CD8-positive, alpha-beta memory T cell (primary cell): ENCODE measurements at places on chromosomes 5 and 9.
A peak's percentile ranks its signal among the peaks of the same experiment; 100 is the strongest.

DNA sequence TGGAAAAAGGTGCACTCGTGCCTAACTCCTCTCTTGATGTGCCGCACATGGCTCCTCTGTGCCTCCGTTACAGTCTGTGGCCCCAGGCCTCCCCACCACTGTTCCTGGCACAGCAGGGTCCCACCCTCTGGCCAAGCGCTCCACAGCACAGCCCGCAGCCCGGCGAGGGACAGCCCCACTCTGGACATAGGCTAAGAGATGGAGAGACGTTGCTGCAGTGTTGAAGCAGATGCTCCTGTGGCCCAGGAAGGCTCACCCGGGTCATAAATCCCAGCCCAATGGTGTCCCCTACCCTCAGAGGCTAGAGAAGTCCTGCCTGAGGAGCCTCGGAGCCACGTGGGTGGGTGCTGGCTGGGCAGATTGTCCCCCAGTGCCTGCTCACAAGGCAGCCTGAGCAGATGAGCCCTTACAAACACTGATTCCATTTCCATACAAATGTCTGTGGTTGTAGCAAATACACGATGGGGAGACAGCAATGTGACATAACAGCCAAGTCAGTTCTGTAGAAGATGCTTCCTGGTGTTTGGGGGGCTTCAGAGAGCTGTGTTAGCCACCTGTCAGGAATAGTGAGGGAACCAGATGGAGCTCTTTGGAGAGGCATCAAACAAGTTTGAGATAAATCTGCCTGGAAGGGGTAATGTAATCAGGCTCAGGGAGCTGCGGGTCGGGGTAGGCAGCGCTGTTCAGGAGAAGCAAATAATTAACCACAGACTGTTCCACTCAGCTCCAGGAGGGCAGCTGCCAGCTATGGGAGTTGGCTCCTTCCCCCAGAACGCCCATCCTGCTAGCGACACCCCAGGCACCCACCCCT lies 41.7 kb downstream of the C5orf15 start:
- no peak overlapping the region for H3K4me3 ChIP-seq
- DNase-seq: no peak
- H3K27me3 ChIP-seq: no peaks in the 10 kb centered on the region
- H3K4me1 ChIP-seq: peaks cover 18% of the 10 kb centered on the region
- no peak overlapping the region for H3K27ac ChIP-seq

- no peaks in the 10 kb centered on the region for H3K36me3 ChIP-seq
- H3K4me3 ChIP-seq: no peak overlapping the region
- DNase-seq: no peak
- no peaks in the 10 kb centered on the region for H3K27me3 ChIP-seq
Measured at GRCh38 chr9:123978981-123979380, 32.6 kb upstream of the LHX2 start.

GRCh38 chr5:157549954-157550549 lies 25.5 kb downstream of the ADAM19 start:
- H3K27me3 ChIP-seq: no peaks in the 10 kb centered on the region
- no peak for DNase-seq
- H3K4me3 ChIP-seq: no peak overlapping the region

- no peak overlapping the region for H3K27ac ChIP-seq
- no peak for DNase-seq
- no peaks in the 10 kb centered on the region for H3K36me3 ChIP-seq
- no peaks in the 10 kb centered on the region for H3K27me3 ChIP-seq
Measured at GRCh38 chr9:107175816-107176435, 107.2 kb upstream of the RAD23B start.

- no peaks in the 10 kb centered on the region for H3K36me3 ChIP-seq
- peaks cover 6% of the 10 kb centered on the region for H3K4me1 ChIP-seq
- no peak overlapping the region for H3K4me3 ChIP-seq
- H3K27me3 ChIP-seq: no peaks in the 10 kb centered on the region
Measured at GRCh38 chr5:52988335-52989024, 672 bp upstream of the ITGA2 start.

- DNase-seq: no peak
- no peak overlapping the region for H3K27ac ChIP-seq
- H3K36me3 ChIP-seq: no peaks in the 10 kb centered on the region
- H3K27me3 ChIP-seq: peaks cover 9% of the 10 kb centered on the region
- no peak overlapping the region for H3K4me3 ChIP-seq
- H3K4me1 ChIP-seq: peaks cover 18% of the 10 kb centered on the region
Measured at GRCh38 chr9:114507726-114508125, 2.5 kb upstream of the WHRN start.

- H3K4me1 ChIP-seq: peaks cover 16% of the 10 kb centered on the region
- no peak for DNase-seq
- H3K36me3 ChIP-seq: no peaks in the 10 kb centered on the region
- no peak overlapping the region for H3K4me3 ChIP-seq
- H3K27ac ChIP-seq: no peak overlapping the region
Measured at GRCh38 chr9:104091116-104091515, 3.0 kb upstream of the SMC2 start.

DNA sequence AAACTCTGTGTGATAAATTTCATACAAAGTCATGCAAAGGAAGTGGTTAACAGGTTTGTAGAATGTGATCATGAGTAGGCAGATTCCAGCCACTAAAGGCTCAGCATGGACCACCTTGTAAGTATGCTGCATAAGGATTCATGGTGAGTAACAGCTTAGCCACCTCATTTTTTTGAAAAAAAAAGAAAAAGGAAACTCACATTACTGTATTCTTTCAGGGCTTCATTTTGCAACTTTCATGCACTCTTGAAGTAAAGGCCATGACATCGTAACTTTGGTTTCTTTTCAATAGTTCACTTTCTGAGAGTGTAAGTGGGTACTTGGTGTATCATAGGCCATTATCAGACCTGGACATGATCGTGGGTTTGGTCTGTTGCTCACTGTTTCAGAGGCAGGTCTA lies 175.1 kb downstream of the PCSK1 start:
- no peaks in the 10 kb centered on the region for H3K36me3 ChIP-seq
- no peak overlapping the region for H3K4me3 ChIP-seq
- no peak overlapping the region for H3K27ac ChIP-seq
- no peak for DNase-seq
- H3K27me3 ChIP-seq: no peaks in the 10 kb centered on the region

DNA sequence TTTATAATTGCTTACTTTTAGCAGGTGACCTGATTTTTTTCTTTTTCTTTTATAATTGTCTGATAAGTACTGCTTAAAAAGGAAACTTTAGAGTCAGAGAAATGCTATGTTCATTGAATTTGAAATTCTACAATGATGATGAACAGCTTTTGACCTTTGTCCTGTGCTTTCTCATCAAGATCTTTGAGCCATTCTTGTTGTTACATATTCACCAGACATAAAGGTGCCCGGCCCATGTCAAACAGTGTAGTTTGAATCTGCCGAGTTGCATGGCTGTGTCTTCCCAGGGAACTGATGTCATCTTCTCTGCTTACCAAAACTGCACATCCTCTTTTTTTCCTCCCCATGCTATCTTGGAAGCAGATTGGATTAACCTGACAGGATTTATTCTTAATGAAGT lies 163.6 kb downstream of the LRRC70 start:
- DNase-seq: no peak
- H3K4me1 ChIP-seq: no peaks in the 10 kb centered on the region
- H3K4me3 ChIP-seq: no peak overlapping the region
- no peaks in the 10 kb centered on the region for H3K36me3 ChIP-seq
- H3K27ac ChIP-seq: no peak overlapping the region
- H3K27me3 ChIP-seq: no peaks in the 10 kb centered on the region

DNA sequence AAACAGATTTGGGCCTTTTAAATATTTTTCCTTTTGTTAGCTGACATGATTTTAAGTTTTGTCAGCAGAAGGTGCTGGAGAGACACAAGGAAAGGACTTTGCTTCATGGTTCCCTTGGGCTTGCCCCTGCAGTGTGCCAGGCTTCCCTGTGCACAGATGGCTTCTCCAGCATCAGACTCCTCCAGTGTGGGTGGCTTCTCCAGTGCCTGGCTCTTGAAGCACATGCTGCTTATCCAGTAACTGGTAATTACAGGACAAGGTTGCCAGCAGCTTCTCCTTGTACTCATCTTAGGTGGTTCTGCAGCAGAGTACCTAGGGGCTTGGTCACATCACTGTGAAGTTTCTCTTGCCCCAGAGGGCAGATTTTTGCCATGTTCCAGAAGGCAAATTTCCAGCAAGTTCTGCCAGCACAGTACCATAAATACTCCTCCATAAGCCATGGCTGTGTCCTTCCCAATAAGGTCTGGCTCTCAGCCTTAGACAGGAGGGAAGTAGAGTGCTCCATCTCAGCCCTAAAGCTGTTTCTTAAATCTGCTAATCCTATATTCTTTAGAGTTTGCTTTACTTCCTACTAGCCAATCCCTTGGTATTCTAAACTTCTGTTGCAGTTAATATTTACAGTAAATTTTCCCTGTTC lies 62.4 kb downstream of the PJA2 start:
- no peak for DNase-seq
- no peaks in the 10 kb centered on the region for H3K4me1 ChIP-seq
- no peak overlapping the region for H3K27ac ChIP-seq
- no peaks in the 10 kb centered on the region for H3K27me3 ChIP-seq
- H3K36me3 ChIP-seq: peaks cover 27% of the 10 kb centered on the region
- no peak overlapping the region for H3K4me3 ChIP-seq

- H3K27ac ChIP-seq: no peak overlapping the region
- no peaks in the 10 kb centered on the region for H3K36me3 ChIP-seq
- H3K4me1 ChIP-seq: peaks cover 19% of the 10 kb centered on the region
- no peak overlapping the region for H3K4me3 ChIP-seq
- DNase-seq: peak; percentile 24
Measured at GRCh38 chr9:21160178-21160577, 6.3 kb downstream of the IFNA21 start.

- peaks cover 19% of the 10 kb centered on the region for H3K4me1 ChIP-seq
- no peak overlapping the region for H3K4me3 ChIP-seq
Measured at GRCh38 chr5:10701567-10702039, 59.4 kb downstream of the DAP start.

- H3K4me1 ChIP-seq: no peaks in the 10 kb centered on the region
- no peaks in the 10 kb centered on the region for H3K36me3 ChIP-seq
- no peaks in the 10 kb centered on the region for H3K27me3 ChIP-seq
Measured at GRCh38 chr5:90483206-90483605, 8.5 kb downstream of the POLR3G start.

DNA sequence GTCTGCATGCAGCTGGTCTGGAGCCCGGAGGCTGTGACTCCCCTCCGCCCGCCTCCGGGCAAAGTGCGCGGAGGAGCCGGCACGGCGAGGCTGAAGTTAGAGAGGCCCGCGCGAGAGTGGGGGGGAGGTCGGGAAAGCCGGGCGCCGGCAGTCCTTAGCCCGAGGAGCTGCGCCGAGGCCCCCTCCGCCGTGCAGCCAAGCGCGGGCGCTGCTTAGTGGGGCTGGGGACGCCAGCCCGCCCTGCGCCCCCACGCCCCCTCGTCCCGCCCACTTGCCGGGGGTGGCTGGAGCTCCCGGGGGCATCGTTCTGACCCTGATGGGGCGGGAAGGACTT lies 403 bp downstream of the NINJ1 start:
- DNase-seq: no peak
- H3K27me3 ChIP-seq: no peaks in the 10 kb centered on the region
- H3K36me3 ChIP-seq: no peaks in the 10 kb centered on the region
- peaks cover 57% of the 10 kb centered on the region for H3K4me1 ChIP-seq
- H3K27ac ChIP-seq: peak overlapping the region; percentile 88

- no peak for DNase-seq
- no peaks in the 10 kb centered on the region for H3K27me3 ChIP-seq
- H3K4me1 ChIP-seq: no peaks in the 10 kb centered on the region
Measured at GRCh38 chr9:112158656-112159367, 16.3 kb downstream of the SUSD1 start.

- no peak overlapping the region for H3K4me3 ChIP-seq
- peaks cover 50% of the 10 kb centered on the region for H3K27me3 ChIP-seq
- no peak overlapping the region for H3K27ac ChIP-seq
- peaks cover 8% of the 10 kb centered on the region for H3K4me1 ChIP-seq
- no peaks in the 10 kb centered on the region for H3K36me3 ChIP-seq
Measured at GRCh38 chr9:132577119-132577518, 5.3 kb upstream of the BARHL1 start.

- H3K27me3 ChIP-seq: no peaks in the 10 kb centered on the region
- H3K36me3 ChIP-seq: no peaks in the 10 kb centered on the region
- no peaks in the 10 kb centered on the region for H3K4me1 ChIP-seq
- no peak overlapping the region for H3K27ac ChIP-seq
Measured at GRCh38 chr5:161446655-161447054, 99.9 kb downstream of the GABRB2 start.
